Activated naive CD8-positive, alpha-beta T cell treated with anti-CD3 and anti-CD28 coated beads, Interleukin-2, amount 50 U/mL, for 24 hours (primary cell): ENCODE measurements at places on chromosomes 1 and 21.

- DNase-seq, result no peak
- peaks cover 11% of the 10 kb centered on the region for H3K4me1 ChIP-seq
- H3K27me3 ChIP-seq, result no peaks in the 10 kb centered on the region
- no peak overlapping the region for H3K27ac ChIP-seq
- H3K4me3 ChIP-seq, result no peak overlapping the region
Observed at GRCh38 chr1:159851407-159851806, 11.1 kb downstream of the VSIG8 start.

- no peak for DNase-seq
- no peaks in the 10 kb centered on the region for H3K27me3 ChIP-seq
- H3K36me3 ChIP-seq, result peaks cover 2% of the 10 kb centered on the region
- no peak overlapping the region for H3K4me3 ChIP-seq
- H3K27ac ChIP-seq, result no peak overlapping the region
- peaks cover 29% of the 10 kb centered on the region for H3K4me1 ChIP-seq
Observed at GRCh38 chr1:27557596-27558340, 46.2 kb downstream of the AHDC1 start.

DNA sequence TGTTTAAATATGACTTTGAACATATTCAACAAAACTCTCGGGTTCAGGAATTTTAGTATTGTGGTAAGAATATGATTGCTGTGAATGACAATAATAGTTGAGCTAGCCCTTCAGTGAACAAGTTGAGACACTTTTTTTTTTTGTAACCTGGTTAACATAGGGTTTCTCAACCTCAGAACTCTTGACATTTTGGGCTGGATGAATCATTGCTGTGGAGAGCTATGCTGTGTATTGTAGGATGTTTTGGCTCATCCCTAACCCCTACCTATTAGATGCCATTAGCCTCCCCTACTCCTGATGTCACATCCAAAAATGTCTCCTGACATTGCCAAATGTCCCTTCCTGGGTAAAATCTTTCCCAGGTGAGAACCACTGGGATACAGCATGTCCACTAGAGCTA is 113.7 kb downstream of the RUNX1 start:
- DNase-seq, result no peak
- peak overlapping the region; percentile 72 for H3K4me3 ChIP-seq
- peaks cover 2% of the 10 kb centered on the region for H3K36me3 ChIP-seq
- H3K27ac ChIP-seq, result peak overlapping the region; percentile 91

- no peaks in the 10 kb centered on the region for H3K36me3 ChIP-seq
- no peak for DNase-seq
- H3K4me1 ChIP-seq, result peaks cover 68% of the 10 kb centered on the region
- H3K27ac ChIP-seq, result peak overlapping the region; percentile 61
- H3K27me3 ChIP-seq, result peaks cover 3% of the 10 kb centered on the region
Observed at GRCh38 chr1:116257836-116258235, 115.2 kb upstream of the ATP1A1 start.

- DNase-seq, result no peak
- no peak overlapping the region for H3K27ac ChIP-seq
- no peaks in the 10 kb centered on the region for H3K27me3 ChIP-seq
- H3K4me3 ChIP-seq, result no peak overlapping the region
- no peaks in the 10 kb centered on the region for H3K36me3 ChIP-seq
Observed at GRCh38 chr1:203509135-203509534, 15.2 kb downstream of the OPTC start.

DNA sequence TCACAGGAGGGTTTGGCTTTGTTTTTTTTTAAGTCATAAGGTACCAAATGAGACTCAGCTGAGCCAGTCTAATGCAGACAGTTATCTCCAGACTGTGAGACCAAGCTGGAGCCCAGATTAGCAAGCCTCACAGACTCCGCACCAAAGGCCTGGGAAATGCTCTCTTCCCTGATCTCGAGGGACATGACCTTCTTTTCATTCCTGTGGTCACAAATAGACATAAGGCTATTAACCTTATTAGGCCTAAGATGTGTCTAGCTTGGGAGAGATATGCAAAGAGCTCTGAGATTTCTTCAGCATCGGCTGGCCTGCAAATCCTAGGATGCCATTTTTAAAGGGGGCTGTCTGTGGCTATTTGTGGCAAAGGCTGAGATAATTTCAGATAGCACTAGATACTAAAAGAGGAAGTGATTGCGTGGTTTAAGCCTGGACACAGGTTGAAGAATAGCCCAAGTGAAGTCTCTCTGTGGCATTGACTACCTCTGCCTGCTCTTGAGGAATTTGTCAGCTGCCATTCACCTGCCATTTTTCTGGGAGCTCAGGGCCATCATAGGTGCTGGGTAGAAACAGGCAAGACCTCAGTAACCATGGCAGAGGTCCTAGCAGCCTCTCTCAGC is 301.3 kb downstream of the SIPA1L2 start:
- H3K27me3 ChIP-seq, result peaks cover 5% of the 10 kb centered on the region
- H3K4me3 ChIP-seq, result no peak overlapping the region
- H3K36me3 ChIP-seq, result no peaks in the 10 kb centered on the region
- DNase-seq, result no peak
- H3K27ac ChIP-seq, result no peak overlapping the region

DNA sequence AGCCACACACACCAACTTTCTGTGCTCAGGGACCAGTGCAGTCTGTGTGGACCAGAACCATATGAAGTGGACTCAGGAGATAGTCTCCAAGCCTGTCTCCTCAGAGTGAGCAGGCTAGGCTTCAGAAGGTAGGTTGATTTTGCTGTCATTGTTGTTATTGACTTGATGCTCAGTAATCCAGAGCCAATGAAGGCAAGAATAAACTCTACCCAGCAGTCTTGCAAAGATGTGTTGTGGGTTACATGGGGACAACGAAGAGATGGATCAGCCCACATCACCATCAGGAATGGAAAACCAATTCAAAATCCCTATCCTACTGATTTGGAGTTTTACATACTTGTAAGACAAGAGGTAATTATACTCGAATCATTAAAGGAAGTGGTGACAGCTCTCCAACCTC is 37.4 kb downstream of the PHC2 start:
- H3K36me3 ChIP-seq, result no peaks in the 10 kb centered on the region
- H3K4me1 ChIP-seq, result no peaks in the 10 kb centered on the region
- H3K27ac ChIP-seq, result no peak overlapping the region
- H3K4me3 ChIP-seq, result no peak overlapping the region
- peaks cover 9% of the 10 kb centered on the region for H3K27me3 ChIP-seq
- no peak for DNase-seq

DNA sequence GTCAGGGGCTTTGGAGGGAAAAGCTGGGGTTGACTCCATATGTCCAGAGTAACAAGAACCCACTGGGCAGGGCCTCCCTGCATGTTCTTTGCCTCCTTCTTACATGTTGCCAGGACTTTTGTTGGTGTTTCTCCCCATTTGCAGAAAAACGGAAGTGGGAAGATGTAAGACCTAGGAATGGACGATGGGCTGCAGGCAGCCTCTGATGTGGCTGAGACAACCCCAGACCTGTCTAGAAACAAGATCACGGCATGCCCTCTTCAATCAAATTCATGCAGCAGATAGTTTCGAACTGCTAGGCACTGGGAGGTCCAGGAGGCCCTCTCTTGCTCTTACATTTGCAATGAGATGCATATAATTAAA is 3.4 kb downstream of the FAM43B start:
- H3K27me3 ChIP-seq, result peaks cover 38% of the 10 kb centered on the region
- no peak for DNase-seq
- no peaks in the 10 kb centered on the region for H3K4me1 ChIP-seq
- no peak overlapping the region for H3K27ac ChIP-seq
- H3K4me3 ChIP-seq, result no peak overlapping the region

DNA sequence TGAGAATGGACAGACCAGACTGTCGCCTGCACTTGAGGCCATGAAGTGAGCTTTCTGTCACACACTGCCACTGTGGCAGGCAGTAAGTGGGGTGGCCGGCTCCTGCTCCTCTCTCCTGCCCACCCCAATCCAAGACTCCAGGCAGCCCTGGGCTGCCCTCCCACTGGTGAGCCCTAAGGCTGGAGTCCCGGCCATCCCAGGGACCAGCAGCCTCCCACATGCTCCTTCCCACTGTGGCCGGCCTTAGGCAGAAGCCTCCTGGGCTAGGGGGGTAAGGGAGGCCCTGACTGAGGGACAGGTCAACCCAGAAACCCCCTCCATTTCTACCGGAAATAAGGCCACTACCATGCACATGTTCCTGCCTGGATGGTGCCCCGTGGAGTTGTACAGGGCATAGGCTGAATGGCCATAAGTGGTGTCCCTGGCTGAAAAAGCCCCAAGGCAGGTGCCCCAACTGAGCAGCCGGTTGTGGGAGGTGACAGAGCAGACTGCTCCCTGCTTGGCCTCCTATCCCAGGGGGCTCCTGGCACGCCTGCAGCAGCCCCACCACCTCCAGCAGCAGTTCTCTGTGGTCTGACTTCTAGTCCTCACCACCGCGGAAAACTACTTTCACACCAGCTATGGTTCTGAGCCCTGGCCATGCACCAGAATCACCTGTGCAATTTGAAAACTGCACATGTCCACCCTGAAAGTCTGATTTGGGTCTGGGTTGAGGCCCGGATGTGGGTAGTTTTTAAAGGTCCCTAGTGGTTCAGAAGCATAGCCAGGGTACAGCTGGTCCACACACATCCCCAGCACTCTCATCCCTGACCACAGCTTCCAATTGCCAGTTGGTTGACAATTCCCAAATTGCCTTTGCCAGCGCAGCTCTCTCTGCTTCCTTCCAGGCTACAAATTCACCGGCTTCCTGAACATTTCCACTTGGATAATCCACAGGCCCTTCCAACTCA is 1.6 kb upstream of the ARTN start:
- H3K36me3 ChIP-seq, result no peaks in the 10 kb centered on the region
- H3K27ac ChIP-seq, result no peak overlapping the region
- DNase-seq, result no peak

DNA sequence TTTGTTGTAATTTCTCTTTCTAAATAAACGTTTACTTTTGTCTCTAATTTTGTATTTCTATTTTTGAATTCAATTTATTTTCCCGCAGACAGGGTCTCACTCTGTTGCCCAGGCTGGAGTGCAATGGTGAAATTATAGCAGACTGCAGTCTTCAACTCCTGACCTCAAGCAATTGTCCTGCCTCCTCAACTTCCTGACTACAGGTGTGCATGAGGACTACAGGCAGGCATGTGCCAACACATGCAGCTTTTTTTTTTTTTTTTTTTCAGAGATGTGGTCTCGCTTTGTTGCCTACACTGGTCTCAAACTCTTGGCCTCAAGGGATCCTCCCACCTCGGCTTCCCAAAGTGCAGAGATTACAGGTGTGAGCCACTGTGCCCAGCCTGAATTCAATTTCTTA is 36.7 kb upstream of the IL20 start:
- H3K4me1 ChIP-seq, result peaks cover 42% of the 10 kb centered on the region
- DNase-seq, result no peak
- no peak overlapping the region for H3K27ac ChIP-seq
- no peak overlapping the region for H3K4me3 ChIP-seq
- H3K36me3 ChIP-seq, result no peaks in the 10 kb centered on the region
- no peaks in the 10 kb centered on the region for H3K27me3 ChIP-seq

DNA sequence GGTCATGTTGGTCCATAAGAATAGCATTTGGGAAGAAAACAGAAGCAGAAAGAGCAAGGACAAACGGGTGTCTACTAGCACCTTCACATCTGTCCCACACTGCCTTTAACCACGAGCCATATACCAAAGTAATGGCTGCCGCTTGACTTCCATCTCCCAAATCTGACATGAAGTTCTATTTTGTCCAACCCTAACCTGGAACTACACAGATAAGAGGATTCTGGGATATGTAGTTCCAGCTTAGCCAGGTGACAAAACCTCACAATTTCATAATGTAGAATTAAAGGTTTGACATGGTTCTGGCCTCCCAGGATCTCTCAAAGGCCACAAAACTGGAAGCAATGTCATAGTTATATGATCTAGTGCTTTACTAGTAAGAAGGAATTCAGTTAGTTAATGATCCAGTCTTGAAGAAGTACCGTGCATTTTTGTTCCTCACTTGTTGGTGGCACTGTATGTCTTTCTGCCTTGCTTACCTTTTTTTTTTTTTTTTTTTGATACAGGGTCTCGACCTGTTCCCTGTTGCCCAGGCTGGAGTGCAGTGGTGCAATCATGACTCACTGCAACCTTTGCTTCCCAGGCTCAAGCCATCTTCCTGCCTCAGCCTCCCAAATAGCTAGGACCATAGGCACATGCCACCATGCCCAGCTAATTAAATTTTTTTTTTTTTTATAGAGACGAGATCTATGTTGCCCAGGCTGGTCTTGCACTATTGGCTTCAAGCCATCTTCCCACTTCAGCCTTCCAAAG is 17.5 kb downstream of the PTGFRN start:
- no peaks in the 10 kb centered on the region for H3K36me3 ChIP-seq
- DNase-seq, result no peak
- H3K4me3 ChIP-seq, result no peak overlapping the region
- H3K27me3 ChIP-seq, result no peaks in the 10 kb centered on the region
